ENCODE measurements at places on chromosomes 3 and 15.

- peak; percentile 68 for DNase-seq
Measured at GRCh38 chr3:5136211-5136918, 14.3 kb downstream of the ARL8B start.

- DNase-seq, result no peak
Measured at GRCh38 chr3:196524527-196524926, 9.4 kb upstream of the SMCO1 start.

DNA sequence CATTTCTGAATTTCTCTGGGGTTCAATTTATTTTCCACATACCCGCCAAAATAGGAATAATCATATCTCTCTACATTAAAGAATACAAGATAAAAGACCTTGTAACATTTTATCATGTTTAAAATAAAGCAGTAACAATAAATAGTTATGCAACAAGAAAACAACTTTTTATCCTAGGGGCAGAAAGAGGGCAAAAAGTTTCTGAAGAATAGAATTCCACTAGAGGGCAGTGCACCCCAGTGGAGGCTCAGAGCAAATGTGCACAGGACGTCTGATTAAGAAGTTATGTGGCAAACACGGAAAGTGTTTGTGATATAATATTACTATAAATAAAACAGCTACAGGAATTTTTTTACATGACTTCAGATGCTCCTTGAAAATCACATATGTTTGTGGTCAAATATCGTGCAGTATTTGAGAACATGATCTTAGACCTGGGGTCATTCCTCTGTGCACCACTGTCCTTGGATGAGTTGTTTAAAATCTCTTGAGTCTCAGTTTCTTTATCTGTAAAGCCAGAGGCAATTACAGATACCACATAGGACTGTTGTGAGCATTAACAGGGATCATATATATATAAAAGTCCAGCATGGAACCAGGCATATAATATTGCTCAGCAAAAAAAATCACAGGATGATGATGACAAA is 13.2 kb upstream of the PIK3R4 start:
- peak; percentile 70 for DNase-seq

DNA sequence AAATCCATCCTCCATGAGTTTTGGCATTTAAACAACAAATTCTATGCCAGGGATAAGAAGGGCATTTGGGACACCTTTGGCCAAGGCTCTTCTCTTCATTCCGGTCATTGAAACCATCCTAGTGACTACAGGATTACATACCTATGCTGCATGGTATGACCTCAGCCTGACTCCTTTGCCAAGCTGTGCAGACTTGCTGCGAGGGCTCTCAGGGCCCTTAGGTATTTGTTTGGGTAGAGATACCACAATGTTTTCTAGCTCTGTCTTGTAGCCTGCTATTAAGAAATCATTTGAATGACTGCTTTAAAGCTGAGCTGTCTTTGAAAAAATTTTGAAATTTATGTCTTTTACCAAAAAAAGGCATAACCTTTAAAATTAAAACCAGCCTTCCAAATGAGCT is 749.8 kb upstream of the SGO1 start:
- DNase-seq, result no peak

- DNase-seq, result no peak
Measured at GRCh38 chr3:119173325-119173724, at the start of gene UPK1B. UPK1B (plus strand) TSS chr3:119173598; CDS start chr3:119186742, 13,144 bp downstream.

GRCh38 chr3:122510878-122511535 is 3.7 kb downstream of the KPNA1 start:
- no peak for DNase-seq

- DNase-seq, result no peak
Measured at GRCh38 chr3:65905771-65906170, 132.9 kb downstream of the MAGI1 start.

- no peak for DNase-seq
Measured at GRCh38 chr3:191972714-191973398, 511.9 kb downstream of the PYDC2 start.

DNA sequence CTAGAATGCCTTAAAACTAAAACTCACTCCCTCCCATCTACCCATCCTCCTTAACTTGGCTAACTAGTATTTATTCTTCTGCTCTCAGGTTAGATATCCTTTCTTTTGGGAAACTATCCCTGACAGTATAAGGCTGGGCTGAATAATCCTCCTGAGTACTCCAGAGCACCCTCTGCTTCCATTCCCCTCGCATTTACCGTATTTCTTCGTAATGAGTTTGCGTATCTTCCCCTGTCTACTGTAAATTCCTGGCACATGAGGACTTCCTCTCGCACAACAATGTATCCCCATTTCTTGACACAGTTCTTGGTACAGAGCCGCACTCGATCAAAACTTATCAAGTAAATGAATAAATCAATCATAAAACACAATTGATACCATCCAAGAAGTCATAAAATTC is 82.9 kb upstream of the AKAP13 start:
- DNase-seq, result no peak

DNA sequence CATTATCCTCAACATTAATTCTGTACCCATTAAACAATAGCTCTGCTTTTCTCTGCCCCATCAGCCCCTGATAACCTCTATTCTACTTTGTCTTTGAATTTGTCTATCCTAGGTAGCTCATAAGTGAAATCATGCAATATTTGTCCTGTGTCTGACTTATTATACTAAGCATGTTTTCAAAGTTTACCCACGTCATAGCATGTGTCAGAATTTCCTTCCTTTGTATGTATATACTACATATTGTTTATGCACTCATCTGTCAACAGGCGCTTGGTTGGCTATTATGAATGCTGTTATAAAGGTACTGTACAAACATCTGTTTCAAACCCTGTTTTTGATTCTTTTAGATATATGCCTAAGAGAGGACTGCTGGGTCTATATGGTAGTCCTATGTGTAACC is 18.2 kb downstream of the CSNK1G1 start:
- no peak for DNase-seq

DNA sequence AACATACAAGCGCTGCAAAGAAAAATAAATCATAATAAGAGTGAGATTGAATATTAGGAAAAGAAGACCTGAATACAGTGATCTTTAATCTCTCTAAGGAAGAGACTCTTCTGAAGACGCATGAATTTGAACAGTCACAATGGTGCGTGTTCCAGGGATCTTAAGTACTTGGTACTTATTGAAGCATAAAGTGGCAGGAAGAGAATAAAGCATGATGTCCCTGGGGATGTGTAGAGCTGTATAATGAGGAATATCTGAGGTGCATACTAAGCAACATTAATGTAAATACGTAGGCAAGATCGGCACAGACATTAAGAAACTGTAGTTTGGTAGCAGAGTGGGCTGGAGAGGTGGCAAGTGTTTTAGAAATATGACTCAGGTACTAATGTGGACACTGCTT is 246.2 kb upstream of the MCTP2 start:
- DNase-seq, result no peak

GRCh38 chr3:141539431-141540187 is 52.8 kb downstream of the RASA2 start:
- no peak for DNase-seq

DNA sequence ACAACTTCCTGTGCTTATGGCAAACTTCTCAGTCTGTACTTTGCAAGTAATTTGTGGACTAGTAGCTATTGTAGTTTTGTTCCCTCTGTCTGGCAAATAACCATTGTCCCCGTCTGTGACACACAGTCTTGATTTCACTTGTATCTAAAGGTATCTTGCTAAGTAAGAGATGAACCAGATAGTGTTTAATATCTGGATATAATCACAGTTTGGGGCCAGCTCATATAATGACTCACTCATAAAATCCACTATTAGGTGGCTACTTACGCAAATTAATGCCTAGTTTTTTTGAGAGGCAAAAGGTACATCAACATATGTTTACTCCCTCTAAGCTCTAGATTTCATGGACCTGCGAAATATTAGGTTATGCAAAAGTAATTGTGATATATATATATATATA is 30.4 kb downstream of the VGLL3 start:
- no peak for DNase-seq

GRCh38 chr3:194872669-194872977 is 186.9 kb downstream of the FAM43A start:
- DNase-seq, result no peak

- DNase-seq, result no peak
Measured at GRCh38 chr3:157122116-157122515, 37.8 kb downstream of the CCNL1 start.

Measured in CD4-positive, alpha-beta T cell treated with Interleukin-21 for 1 hour (primary cell).